ENCODE measurements at places on chromosomes 2 and 18.

GRCh38 chr2:177984749-177985148, 87.8 kb downstream of the PDE11A start:
- DNase-seq, result no peak

DNA sequence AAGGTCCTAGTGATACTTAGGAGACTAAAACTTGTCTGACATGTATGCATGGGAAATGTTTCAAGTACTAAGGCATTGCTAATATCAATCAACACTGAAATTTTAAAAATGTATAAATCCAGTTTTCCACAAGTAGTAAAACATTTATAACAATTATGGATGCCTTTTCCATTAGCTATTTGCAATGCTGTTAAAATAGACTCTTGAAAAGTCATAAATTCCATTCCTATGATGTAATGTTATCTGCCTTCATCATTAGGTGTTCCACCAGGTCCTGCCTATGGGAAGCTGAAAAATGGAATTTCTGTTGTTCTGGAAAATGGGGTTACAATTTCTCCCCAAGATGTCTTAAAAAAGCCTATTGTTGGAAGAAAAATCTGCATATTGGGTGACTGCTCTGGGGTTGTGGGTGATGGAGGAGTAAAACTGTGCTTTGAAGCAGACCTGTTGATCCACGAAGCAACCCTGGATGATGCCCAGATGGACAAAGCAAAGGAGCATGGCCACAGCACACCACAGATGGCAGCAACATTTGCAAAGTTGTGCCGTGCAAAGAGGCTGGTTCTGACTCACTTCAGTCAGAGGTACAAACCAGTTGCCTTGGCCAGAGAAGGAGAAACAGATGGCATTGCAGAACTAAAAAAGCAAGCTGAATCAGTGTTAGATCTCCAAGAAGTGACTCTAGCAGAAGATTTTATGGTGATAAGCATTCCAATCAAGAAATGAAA, 18.7 kb downstream of the ELAC1 start:
- no peak for DNase-seq

- no peak for DNase-seq
Measured at GRCh38 chr2:134131681-134132489, 122.0 kb upstream of the MGAT5 start.

DNA sequence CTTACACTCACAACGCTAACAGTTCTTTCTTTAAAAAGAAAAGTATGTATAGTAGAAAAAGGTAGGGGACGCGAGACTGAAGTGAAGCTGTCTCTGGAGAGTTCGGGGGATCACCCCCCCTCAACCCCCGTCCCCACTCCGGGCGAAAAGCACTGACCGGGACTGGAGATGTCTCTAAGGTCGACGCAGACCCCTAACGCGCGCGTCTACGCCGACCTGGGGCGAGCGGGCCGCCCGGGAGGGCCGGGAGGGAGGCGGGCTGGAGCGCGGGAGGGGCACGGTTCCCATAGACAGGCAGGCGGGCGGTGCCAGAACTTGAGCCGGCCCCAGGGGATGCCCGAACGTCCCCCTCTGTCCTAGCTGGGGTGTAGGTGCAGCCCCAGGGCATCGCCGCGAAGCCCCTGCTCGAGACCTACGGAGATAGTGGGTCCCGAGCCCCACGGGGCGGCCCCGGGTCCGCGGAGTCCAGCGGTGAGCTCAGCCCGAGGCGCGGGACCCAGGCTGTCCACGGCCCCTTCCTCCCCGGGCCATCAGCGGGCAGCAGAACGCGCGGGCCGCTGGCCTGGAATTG, 82.2 kb downstream of the CHRNA1 start:
- DNase-seq, result no peak

DNA sequence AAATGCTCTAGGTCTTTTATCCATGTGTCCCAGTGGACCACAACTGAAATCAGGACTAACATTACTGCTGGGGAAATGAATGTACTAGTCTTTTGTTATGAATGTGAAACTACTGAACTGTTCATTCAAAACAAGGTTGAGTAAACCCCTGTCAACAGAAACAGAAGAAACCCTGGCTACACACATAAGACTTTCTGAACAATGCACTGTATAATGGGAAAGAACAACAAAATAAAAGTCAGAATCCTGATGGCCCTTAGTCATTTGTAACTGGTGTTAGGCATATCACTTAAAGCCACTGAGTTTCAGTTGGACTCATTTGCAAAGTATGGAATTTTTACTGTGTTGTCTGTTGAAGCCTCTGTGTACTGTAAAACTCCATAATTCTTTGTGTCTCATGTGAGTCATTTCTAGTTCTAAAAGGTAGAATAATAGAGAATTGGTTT, 77.0 kb upstream of the UBXN4 start:
- no peak for DNase-seq

DNA sequence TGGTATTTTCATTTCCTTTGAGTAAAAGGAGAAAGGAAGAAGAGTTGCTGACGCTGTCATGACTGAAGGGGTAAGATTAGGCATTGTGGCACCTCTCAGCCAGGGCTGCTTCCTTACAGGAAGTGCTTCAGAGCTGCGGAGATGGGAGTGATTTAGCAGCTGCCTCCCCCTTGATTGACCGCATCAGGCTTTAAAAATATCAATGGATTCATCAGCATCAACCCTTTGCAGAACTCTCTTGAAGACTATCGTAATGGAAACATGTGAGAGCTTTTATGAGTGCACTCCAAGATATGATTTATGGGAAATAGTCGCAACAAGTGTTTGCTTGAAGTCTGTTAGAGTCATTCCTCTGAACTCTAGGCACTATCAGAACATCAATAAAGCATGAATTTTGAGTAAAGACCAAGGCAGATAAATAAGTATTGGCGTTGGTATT, 141.1 kb downstream of the CSRNP3 start:
- DNase-seq, result no peak

DNA sequence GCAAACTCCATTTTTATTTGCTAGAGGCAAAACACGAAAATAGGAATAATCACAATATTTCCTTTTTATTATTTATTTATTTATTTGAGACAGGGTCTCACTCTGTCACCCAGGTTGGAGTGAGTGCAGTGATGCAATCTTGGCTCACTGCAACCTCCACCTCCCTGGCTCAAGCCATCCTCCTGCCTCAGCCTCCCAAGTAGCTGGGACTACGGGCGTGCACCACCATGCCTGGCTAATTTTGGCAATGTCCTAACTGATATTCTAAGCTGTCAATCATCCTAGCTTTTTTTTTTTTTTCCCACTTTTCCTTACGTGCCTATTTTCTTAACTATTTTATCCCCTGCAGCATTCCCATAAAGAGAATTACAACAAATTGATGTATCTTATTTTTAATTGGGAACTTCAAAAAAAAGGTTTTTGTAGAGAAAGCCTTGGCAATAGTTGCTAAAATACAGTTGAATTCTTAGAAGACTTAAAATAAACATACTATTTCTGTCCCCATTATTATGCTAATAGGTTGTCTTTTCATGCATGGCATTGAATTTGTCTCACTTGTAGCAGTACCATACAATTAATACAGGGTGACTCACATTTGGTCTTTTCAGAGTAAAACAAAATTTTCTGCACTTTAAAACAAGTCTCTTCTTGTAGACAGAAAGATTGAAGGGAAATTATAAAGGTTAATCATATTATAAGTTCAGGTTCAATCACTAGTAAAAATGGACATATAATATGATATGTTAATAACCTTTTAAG, 153.5 kb downstream of the SLC39A10 start:
- DNase-seq, result no peak

DNA sequence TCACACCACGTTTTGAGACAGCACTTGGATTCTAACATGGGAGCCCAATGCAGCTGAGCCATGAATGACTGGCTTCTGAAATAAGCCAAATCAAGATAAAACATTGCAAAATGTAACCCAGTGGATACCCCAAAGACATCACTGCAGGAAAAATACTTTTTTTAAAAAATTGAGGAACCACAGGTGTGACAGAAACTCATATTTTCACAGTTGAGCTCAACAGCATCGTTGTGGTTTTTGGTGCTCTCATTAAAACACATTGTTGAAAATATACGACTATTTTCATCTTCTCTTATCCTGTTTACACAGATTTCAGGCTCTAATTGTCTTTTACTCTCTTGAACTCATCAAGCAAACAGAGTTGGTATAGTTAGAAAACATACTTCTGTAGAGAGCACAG, 429.3 kb upstream of the VRK2 start:
- no peak for DNase-seq

All from hypothalamus (tissue), 51 donors.